ENCODE measurements at places on chromosomes 7 and 10. TPM values are rescaled to one million over a fixed set of nuclear protein-coding genes. Genes with fewer than 3 reads are reported as not detected.

GRCh38 chr10:809671-810350 is 120.3 kb upstream of the DIP2C start:
- no peak overlapping the region for H3K4me3 ChIP-seq
- DNase-seq, result no peak
- peaks cover 16% of the 10 kb centered on the region for H3K36me3 ChIP-seq
- H3K27me3 ChIP-seq, result no peaks in the 10 kb centered on the region
- no peak overlapping the region for H3K27ac ChIP-seq

The OR2A5 gene
- not detected for total RNA-seq

The PAX4 gene
- total RNA-seq, result 0.88 TPM

- no peak for DNase-seq
- no peaks in the 10 kb centered on the region for H3K36me3 ChIP-seq
- H3K27me3 ChIP-seq, result no peaks in the 10 kb centered on the region
Measured at GRCh38 chr7:65926588-65926987, 53.7 kb downstream of the VKORC1L1 start.

- DNase-seq, result peak; percentile 68
- no peak overlapping the region for H3K27ac ChIP-seq
- H3K4me3 ChIP-seq, result no peak overlapping the region
- no peaks in the 10 kb centered on the region for H3K4me1 ChIP-seq
- H3K27me3 ChIP-seq, result no peaks in the 10 kb centered on the region
- H3K36me3 ChIP-seq, result no peaks in the 10 kb centered on the region
Measured at GRCh38 chr10:103605359-103606096, 112.0 kb downstream of the NEURL1 start.

DNA sequence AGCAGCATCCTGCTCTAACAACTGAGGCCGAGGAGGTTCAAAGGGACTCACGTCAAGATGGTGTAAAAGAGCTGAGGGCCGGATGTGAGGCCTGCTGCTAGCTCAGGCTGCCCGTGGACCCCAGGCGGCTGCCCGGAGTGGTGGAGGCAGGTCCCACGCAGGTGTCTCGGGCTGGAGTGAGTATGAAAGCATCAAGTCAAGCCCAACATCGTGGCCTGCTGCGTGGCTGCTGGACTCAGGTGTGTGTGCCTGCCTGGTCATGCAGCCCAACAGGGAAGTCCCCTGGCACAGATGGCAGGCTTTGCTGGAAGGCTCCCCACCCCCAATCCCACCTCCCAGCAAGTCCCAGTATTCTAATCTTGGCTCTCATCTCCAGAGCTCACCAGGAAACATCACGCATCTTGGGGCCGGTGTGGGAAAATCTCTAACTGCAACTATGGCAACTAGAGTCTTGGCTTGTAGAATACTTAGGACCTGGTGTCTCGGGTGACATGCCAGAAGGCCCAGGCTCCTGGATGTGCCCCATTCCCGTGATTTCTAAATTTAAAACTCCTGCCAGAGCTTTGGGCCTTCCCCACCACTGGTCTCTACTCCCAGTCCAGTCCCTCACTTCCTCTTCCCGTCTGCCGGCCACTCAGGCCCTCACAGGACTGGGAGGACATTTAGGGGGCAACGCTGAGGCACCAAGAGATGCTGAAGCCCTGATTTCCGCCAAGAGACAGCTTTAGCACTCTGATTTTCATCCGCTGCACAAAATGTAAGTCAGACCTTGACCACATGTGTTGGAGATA is 85.9 kb downstream of the PRKAG2 start:
- H3K36me3 ChIP-seq, result no peaks in the 10 kb centered on the region
- H3K27me3 ChIP-seq, result no peaks in the 10 kb centered on the region
- no peak for DNase-seq

DNA sequence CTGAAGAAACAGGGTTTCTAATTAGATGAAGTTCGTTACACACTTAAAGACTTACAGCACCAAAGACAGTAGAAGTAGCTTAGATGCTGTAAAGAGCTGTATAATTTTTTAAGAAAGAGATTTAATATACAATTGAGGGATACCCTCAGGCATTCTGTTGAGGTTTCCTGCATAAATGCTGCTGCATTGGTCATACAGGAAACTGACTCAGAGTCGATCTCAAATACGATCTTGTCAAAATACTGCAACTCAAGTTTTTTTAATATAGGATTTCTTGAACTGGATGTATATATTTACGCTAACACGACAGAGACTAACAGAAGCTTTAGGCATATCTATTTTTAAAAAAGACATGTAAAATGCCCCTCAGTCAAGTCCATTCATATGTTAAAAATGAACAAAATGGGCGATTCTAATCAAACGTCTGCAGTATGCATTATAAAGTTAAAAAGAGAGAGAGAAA is 2.4 kb upstream of the ARID5B start:
- H3K4me3 ChIP-seq, result peak overlapping the region; percentile 51
- DNase-seq, result no peak
- H3K4me1 ChIP-seq, result peaks cover 8% of the 10 kb centered on the region
- no peaks in the 10 kb centered on the region for H3K36me3 ChIP-seq
- H3K27ac ChIP-seq, result peak overlapping the region; percentile 93

GRCh38 chr10:72738486-72738885 is 46.5 kb downstream of the MCU start:
- no peak for DNase-seq
- H3K27me3 ChIP-seq, result no peaks in the 10 kb centered on the region
- no peak overlapping the region for H3K4me3 ChIP-seq
- no peaks in the 10 kb centered on the region for H3K4me1 ChIP-seq
- H3K36me3 ChIP-seq, result no peaks in the 10 kb centered on the region

DNA sequence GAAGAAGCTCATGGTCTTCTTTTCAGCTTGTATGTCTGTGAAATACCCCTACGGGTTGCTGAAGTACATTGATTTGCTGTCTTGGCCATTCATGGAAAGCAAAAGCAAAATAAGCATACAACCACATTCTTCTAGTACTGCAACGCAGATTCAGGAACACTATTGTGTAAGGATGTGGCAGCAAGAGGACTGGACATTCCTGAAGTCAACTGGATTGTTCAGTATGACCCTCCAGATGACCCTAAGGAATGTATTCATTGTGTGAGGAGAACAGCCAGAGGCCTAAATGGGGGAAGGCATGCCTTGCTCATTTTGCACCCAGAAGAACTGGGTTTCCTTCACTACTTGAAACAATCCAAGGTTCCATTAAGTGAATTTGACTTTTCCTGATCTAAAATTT is 133.4 kb upstream of the ANKRD1 start:
- no peaks in the 10 kb centered on the region for H3K36me3 ChIP-seq
- no peaks in the 10 kb centered on the region for H3K27me3 ChIP-seq
- H3K4me3 ChIP-seq, result no peak overlapping the region
- no peaks in the 10 kb centered on the region for H3K4me1 ChIP-seq

The CFAP43 gene
- total RNA-seq, result 0.49 TPM

Measured in colonic mucosa (tissue), 4 donors.